ENCODE measurements at places on chromosomes 3 and 15.

DNA sequence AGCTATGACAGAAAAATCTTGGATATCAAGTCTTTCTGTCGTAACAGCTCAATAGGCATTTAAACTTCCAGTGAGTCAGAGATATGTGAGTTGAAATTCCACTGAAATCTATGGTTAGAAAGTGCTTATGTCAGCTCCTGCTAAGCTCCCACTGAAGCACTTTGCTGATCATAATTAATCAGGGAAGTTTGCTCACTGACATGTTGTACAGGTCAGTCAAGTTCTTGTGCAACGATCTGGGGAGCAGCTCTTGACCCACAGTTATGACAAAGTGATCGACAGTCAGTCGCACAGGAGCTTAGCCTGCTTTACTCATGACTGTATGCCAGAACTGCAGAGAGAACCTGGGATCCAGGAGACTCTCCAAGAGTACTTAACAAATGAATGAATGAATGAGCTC, 453.5 kb downstream of the SOX2 start:
- no peak for DNase-seq

DNA sequence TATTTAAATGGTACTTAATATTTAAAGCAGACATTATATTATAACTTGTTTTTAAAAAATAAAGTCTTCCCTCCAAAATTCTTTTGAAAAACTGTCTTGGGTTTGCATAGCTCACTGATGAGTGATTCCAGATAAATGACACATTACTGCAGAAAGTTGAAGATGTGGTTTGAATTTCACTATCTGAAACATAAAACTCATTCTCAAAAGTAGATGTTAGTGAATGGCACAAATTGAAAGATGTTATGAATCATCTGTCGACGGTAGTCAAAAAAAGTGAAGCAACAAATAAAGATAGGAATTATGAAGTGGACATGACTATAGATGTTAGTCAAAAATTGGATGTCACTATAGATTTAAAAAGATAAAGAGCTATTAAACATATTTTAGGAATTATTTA, 280.5 kb downstream of the GAP43 start:
- no peak for DNase-seq

DNA sequence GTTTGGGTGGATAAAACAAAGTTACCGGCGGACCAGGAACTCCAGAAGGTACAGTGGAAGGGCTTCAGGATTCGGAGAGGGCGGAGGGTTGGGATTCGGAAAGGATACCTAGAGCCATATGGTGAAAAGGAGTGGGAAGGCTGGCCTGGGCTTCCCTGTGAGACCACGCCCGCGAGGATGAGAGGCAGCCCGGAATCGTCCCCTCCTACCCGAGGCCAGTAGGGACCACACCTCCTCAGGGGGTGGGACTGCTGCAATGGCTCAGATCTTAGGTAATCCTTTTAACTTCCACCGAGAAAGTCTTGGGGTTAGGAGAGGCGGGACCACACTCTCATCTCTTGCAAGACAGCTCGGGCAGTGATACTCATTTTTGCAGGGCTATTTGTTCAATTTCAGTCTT, 511.3 kb downstream of the OCA2 start:
- DNase-seq = no peak

DNA sequence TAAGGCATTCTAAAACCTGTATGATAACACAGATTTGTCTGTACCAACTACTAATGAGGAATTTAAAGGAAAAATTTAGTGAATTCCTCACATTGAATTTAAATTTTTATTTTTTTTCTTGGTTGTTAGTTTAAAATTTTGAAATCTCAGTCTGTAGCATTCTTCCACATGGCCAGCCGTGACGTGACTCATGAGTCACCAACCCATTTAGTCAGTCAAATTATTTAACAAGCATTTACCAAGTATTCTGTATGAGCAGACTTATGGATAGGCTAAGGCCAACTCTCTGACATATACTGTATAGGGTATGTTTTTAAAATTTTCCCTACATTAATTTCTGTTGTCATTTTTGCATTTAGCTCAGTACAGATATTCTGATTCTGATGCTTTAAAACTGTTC, 112.9 kb downstream of the CNTN4 start:
- no peak for DNase-seq

DNA sequence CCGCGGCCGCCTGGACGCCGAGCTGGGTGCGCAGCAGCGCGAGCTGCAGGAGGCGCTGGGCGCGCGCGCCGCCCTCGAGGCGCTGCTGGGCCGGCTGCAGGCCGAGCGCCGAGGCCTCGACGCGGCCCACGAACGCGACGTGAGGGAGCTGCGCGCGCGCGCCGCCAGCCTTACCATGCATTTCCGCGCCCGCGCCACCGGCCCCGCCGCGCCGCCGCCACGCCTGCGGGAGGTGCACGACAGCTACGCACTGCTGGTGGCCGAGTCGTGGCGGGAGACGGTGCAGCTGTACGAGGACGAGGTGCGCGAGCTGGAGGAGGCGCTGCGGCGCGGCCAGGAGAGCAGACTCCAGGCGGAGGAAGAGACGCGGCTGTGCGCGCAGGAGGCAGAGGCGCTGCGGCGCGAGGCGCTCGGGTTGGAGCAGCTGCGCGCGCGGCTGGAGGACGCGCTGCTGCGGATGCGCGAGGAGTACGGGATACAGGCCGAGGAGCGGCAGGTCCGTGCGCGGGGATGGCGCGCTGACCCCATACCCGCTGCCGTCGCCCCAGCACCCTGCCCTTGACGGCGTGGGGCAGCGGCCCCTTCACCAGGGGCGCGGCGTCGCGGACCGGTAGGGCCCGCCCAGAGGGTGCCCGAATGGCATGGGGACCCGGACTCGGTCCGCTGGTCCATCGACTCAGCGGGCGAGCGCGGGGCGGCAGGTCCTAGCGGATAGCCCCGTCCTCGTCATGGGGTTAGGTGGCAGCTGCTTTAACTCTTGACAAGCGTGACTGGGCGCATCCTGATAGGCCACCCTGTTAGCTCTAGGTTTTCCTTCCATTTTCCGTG, 848 bp downstream of the SYNM start:
- no peak for DNase-seq

- no peak for DNase-seq
Measured at GRCh38 chr15:100948430-100948762, 29.2 kb downstream of the LRRK1 start.

DNA sequence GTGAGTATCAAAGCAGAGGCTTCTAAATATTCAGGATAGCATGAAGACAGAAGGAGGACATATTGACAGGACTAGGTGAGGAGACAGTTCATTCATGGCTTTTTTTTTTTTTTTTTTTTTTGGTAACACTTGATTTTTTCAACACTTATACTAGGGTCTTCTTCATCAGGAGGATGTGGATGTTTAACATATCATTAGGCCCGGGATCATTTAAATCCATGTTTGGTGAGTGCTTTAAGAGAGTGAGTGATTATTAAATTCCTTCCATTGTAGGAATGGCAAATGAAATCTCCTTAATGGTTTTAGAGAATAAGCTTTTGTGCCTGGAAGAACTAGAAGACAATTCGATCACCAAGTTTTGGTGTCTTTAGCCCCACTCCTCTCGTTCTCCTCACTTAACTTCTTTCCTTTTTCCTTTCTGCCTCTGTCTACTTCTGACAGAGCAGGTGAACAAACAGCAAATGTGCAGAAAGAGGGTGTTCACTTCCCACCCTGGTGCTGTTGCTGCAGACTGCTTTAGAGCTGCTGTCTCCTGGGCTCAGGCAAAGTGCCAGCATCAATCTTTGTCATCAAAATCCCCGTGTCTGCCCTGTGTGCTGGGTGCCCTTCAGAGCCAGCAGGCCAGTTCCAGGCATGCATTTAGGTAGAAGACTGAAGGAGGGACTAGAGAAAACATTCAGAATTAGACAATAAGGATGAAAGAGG, 35.6 kb upstream of the RAB11A start:
- DNase-seq = no peak

DNA sequence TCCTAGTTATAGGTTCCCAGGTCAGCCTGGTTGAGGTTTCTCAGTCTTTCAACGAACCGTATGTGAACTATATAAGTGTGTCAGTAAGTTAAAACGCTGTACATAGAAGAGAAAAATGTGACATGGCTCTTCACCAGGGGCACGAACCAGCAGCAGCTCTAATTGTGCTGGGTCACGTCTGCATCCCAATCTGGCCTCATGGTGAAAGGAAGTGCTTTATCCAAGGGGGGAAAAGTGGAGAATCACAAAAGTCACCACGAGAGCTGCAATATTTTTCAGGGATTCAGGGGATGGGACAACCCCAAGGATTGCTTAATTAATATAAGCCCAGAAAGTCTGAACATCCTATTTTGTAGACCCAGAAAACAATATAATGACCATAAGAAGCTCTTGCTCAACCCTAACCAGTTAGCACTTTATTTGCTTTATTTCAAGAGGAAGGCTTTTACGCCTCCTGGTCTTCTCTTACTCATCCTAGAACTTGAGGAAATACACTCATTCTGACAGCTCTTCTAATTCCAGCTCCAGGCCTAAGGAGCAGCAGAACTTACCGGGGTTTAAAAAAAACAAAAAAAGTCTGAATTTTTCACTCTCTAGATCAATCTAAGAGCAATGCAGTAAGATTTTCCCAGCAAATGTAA, 16.5 kb downstream of the ANXA2 start:
- DNase-seq = no peak

DNA sequence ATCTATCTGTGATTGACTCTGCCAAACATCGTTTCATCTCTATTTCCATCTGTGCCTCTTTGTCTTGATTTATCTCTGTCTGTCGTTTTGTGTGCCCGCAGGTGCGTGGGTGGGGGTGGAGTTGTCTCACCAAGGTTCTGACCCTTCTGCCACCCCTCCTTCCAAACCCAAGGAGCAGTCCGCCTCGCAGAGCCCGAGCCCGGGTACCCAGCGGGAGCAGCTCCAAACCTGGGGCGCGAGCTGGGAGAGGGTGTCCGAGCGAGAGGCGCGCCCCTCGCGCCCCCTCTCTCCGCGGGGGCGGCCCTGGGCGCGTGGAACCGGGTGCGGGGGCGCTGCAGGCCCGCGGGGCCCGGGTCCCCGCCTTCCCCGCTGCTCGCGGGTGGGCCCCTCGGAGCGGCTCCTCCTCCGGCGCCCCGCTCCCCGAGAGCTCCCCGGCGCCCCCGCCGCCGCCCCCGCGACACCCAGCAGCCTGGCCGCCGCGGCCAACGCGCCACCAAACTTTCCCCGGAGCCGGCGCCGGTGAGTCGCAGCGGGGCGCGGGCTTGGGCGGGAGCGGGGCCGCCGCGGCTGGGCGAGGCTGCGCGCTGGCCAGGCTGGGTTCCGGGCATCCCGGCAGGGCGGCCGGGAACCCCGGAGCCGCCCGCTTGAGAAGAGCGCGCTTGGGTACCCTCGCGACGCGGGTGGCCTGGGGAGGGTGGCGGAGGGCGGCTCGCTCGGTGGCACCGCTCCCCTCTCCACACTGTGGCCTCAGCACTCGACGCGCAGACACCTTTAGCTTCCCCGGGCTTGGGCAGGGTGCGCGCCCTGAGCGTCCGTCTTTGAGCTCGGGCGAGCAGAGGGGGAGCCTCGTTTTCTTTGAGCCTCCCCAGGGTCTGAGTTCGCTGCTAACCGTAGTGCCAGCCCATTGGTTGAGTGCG, at the start of gene HRH1:
HRH1 (plus strand) TSS at position 458 of the 917 bp plus-strand sequence. CDS start 104,545 bp downstream, outside the sequence.
- DNase-seq = no peak

DNA sequence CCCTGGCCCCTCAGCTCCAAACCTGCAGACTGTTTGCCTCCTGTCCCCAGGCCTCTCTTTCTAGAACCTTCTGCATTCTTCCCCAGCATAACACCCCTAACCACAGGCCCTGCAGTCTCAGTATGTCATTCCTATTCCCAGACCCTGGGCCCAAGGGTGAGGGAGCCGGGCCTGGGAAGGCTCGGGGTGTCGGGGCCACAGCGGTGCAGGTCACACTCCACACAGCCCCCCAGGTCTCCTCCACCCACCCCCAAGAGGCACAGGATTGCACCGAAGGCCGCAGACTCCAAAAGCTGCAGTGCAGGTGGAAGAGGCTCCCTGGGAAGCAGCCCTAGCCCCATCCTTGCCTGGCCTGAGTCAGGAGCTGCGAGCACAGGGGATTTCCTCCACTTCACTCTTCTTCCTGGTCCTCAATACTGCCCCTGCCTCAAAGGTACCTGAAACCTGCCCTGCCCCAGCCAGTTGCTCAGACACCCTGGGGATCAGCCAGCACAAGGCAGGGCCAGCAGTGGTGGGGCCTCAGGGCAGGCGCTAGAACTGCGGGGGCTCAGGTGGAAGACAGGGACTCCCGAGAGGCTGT, 31.1 kb downstream of the TNK2 start:
- DNase-seq = no peak

GRCh38 chr15:50187997-50188396, 6.0 kb downstream of the SLC27A2 start:
- no peak for DNase-seq

GRCh38 chr3:125123451-125124305, 67.9 kb upstream of the HEG1 start:
- no peak for DNase-seq

DNA sequence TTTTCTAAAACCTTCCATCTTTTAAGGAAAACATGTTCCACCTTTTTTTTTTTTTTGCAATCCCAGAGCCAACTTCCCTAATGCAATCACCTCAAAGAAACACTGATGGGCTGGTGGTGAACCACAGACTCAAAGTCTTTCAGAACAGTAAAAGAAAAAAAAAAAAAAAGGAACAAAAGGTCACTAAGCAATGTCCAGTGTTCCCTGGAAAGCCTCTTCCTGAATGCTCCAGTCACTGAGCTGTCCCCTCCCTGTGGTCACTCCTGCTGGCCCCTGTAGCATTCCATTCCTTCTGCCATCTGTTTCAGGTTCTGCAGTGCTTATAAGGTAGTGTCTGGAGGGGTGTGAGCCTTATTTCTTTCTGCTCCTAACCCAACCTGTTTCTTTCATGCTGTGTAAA, 53.3 kb downstream of the AAGAB start:
- DNase-seq = no peak

- DNase-seq = no peak
Measured at GRCh38 chr3:147702509-147702908, 293.3 kb downstream of the ZIC1 start.

GRCh38 chr3:184500344-184500923, 61.2 kb upstream of the EPHB3 start:
- DNase-seq = no peak

DNA sequence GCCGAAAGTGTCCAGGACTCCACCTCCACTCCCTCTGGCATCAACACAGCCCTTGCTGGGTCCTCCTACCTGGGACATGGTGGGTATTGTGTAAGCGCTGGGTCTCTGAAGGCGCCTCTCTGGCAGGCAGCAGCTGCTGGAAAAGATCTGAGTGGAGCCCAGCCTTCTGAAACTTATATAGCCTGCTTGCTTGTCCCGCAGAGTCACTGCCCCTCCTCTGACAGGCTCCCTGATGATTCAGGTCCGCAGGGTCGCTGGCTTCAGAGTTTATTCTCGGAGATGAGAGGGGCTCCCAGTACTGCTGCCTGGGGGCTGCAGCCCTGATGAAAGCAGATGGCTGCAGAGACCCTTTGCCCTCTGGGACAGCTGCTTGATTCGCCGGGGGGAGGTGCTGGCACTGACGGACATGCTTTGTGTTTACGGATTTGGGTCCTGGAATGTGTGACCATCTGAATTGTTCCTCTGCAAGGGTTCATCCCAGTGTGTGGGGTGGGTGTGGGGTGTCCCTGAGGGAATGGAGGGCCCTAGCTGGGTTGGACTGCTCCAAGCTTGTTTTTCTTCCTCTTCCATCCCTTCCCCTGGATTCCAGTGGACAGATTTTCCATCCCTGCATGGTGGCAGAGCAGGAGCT, at the start of gene MUSTN1:
MUSTN1 (minus strand) TSS at position 149 of the 631 bp plus-strand sequence; CDS start at position 78, 71 bp downstream.
- DNase-seq = no peak

All from cortex of kidney (tissue), 1 donor.